IMR-90 (cell line): ENCODE measurements at places on chromosomes 5 and 9.

GRCh38 chr5:116778651-116779280, 204.1 kb upstream of the SEMA6A start:
- no peak for DNase-seq

DNA sequence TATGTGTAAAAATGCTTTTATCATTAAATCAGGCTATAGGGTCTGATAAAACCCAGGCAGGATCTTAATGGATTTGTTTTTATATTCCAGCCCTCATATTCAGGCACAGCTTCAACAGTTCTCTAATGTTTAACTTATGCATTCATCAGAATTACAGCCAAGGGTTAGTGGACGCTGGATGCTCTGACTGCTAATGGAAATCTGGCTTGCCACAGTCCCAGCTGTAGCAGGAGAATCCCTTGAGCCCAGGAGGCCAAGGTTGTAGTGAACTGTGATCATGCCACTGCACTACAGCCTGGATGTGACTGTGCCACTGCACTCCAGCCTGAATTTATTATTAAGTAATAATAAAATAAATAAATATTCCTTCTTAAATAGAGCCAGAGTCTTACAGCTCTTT, 98.0 kb downstream of the SLC25A46 start:
- DNase-seq: no peak

DNA sequence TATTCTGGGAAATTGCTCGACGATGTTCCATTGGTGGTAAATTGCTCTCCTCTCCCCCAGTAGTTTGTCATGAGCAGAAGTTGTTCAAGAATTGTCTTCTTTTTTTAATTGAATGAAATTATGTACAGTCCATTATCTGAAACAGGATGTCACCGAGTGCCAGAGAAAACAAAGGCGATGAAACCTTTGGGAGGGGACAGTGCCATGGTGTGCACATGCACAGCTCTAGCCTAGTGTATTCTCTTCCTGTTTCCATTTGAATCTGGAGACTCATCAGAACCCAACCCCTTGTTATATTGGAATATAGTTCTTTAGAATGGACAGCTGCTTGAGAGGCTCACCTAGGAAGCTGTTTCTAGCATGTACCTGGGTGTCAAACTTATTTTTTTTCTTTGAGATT, 41.7 kb downstream of the TGFBR1 start:
- no peak for DNase-seq

- DNase-seq: no peak
Measured at GRCh38 chr9:93390953-93391515, 60.5 kb upstream of the FAM120A start.

GRCh38 chr9:115157245-115157674, 39.3 kb upstream of the TNC start:
- DNase-seq: peak; percentile 88
